Central memory CD8-positive, alpha-beta T cell (primary cell): ENCODE measurements at places on chromosomes 4 and X.

- no peak for DNase-seq
These were observed 556.5 kb downstream of the IL1RAPL1 start for GRCh38 chrX:29143756-29144155.

DNA sequence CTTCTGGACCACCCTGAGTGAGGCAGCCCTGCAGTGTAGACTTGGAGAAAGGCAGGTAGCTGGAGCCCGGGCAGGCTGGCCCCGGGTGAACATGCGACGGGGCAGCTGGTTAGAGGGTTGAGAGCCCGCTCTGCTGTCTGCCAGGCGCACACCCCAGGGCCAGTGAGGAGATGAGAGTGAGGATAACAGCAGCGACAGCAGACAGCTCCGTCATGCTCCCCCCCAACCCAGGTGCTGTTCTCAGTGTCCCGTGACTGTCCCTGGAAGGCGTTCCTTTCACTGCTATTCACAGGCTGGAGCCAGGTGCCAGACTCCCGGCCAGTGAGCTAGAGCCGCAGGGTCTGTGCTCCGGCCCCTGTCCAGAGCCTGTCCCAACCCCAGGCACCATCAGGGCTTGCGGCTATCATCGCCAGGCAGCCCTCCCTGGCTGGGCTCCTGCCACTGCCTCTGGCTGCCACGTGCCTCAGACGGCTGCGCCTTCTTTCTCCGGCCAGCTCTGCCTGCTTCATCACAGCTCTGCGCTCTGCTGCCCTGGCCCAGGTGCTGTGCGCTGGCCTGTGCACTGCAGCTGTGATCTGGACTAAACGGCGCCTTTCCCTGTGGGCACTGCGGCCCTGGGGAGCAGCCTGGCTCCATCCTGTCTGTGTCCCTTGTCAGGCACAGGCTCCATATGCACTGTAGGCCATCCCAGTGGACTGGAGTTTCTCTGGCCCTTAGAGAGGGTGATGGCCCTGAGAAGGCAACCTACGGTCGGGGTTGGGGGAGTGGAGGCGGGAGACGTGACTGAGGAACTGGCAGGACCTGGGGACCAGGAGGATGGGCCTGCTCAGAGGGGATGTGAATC is 19.8 kb downstream of the NSG1 start:
- DNase-seq, result no peak

- DNase-seq, result no peak
These were observed 9.6 kb downstream of the DRP2 start for GRCh38 chrX:101229170-101229569.

GRCh38 chr4:105140684-105141490 is 5.8 kb upstream of the TET2 start:
- peak; percentile 20 for DNase-seq

- no peak for DNase-seq
These were observed 14.1 kb upstream of the RHOXF2 start for GRCh38 chrX:120144178-120144844.

DNA sequence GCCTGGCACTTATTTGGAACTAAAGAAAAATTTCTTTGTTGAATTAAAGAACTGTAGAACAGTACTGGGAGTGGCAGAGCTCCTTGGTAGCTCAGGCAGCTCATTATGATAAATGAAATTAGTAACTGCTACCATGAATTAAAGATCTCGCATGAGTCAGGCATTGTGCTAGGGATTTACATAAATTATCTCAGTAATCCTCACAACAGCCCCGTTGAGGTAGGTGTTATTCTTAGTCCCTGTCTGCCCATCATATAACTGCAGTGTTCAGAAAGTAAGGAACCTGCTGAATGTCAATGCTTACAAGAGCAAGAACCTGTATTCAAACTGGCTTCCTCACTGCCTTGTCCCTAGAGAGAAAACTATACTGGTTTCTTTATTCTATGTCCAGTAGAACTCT is 108.3 kb downstream of the NLGN4X start:
- no peak for DNase-seq

DNA sequence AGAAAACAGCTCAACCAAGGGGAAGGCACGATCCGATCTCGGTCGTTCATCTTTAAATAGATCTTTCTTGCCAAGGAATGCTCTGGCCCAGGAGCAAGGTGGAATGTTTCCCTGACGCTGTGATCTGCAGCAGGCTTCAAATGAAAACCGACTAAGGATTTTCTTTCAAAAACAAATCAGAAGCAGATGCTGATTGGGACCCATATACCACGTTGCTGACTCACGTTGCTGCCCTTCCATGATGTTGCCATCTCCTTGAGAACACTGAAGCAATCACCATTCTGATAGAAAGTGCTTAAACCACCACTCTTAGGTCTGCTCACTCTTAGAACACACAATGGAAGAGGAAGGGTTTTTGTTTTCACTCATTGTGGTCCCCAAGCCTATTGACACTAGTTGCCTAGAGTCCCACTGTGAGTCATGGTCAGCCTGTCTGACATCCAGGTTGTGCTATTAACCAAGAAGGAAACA is 26.1 kb downstream of the LAMTOR3 start:
- DNase-seq, result no peak

- no peak for DNase-seq
These were observed 448.6 kb downstream of the PCDH18 start for GRCh38 chr4:137083571-137084135.

- no peak for DNase-seq
These were observed 125.0 kb upstream of the SMIM10 start for GRCh38 chrX:134865682-134866255.

GRCh38 chrX:119529345-119530276 is 35.6 kb downstream of the STEEP1 start:
- no peak for DNase-seq

GRCh38 chrX:118839334-118839958 is 15.8 kb downstream of the ZCCHC12 start:
- DNase-seq, result peak; percentile 15

DNA sequence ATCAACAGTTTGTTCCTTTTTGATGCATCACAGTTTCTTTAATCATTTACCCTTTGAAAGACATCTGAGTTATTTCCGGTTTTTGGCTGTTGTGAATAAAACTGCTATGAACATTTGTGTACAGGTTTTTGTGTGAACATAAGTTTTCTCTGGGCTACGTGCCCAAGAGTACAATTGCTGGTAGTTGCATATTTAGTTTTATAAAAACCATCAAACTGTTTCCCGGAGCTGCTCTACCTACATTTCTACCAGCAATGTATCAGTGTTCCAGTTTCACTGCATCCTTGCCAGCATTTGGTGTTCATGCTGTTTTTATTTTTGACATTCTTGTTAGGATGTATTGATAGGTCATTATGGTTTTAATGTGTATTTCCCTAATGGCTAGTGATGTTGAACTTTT is 17.3 kb downstream of the KDM6A start:
- DNase-seq, result no peak

DNA sequence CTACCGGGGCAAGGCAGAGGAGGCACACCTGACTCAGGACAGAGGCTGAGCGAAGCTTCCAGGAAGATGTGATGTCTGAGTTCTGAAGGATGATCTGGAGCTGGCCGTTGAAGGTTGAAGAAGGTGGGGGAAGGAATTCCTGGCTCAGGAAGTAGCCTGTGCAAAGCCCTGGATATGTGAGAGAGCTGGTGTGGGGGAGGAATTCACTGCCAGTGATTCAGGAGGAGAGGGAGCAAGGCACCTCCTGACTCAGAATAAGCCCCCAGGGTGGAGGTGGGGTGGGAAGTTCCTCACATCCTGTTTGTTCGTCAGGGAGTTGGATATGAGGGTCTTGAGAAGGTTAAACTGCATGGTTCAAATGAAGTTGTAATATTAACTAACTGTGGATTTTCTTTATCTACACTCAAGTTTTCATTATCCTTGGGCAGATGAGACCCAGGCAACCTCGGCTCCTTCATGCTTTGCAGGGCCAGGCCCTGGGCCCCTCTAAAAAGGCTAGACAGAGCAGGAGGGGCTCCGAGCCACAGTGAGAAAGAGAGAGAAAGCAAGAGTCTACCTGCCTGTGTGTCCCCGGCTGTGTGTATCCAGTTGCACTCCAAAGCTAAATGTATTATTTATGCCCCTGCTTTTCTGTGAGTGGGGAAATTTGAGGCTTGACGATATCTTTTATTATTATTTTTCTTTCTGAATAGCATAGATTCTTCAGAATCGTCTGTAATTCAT is 7.1 kb downstream of the NHSL2 start:
- DNase-seq, result no peak

DNA sequence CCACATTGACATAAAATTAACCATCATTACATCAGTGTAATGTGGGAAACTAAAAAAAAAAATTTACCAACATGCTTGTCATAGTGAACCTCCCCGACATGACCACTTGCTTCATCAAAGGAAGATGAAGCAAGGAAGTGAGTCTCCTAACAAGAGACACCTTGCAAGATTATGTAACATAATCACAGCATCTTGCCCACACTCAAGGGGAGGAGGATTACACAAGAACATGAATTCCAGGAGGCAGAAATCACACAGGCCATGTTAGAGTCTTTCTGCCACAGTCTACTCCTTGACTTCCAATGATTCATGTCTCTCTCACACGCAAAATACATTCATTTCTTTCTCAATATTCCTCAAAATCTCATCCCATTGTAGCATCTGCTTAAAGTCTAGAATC is 93.3 kb downstream of the AKAP4 start:
- no peak for DNase-seq

GRCh38 chr4:39231660-39232059 is 49.3 kb downstream of the WDR19 start:
- no peak for DNase-seq

- no peak for DNase-seq
These were observed 52.5 kb downstream of the LNX1 start for GRCh38 chr4:53538756-53539155.

- no peak for DNase-seq
These were observed 677.8 kb downstream of the ADGRL3 start for GRCh38 chr4:61877893-61878292.

DNA sequence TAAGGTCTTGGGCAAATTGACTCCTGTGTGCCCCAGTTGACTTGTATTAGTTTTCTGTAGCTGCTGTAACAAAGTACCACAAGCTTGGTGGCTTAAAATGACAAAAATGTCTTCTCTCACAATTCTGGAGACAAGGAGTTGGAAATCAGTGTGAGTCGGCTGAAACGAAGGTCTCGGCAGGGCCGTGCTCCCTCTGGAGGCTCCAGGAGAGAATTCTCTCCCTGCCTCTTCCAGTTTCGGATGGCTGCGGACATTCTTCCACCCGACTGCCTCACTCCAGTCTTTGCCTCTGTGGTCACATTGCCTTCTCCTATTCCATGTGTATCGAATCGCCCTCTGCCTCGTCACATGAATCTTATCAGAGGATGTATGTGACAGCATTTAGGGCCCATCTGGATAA is 66.0 kb upstream of the PHOX2B start:
- DNase-seq, result no peak

DNA sequence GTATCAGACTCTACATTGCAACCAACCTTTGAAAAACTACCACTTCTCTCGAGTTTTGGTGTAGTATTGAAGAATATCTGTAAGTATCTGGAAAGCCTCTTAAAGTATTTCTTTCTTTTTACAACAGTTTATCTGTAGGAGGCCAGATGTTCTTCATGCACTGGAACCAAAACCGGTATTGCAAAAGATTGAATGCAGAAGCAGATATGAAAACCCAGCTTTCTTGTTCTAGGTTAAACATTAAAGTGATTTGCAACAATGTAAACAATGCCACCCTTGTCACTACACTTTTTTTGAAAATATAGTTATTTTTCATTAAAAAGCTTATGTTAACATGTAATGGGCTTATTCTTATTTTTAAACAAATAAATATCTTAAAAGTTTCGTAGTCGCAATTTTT is 27.2 kb downstream of the PLS3 start:
- no peak for DNase-seq

DNA sequence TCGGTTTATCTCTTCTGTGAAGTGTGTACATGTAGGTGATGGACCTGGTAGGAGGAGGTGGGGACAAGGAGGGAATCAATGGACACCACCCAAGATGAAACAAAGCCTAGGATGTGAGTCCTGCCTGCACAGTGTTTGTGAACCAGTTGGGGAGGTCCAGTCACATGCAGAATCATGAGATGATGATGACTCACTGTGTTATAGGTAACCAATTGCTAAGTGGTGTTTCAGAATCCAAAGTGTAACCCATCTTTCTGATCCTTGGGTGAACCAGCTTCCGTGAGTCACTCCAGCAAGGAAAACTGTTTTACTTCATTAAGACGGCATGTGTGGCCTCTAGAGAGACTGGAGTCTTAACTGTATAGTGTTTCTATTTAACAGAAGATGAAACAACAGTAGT is 57.9 kb upstream of the HPF1 start:
- DNase-seq, result no peak

DNA sequence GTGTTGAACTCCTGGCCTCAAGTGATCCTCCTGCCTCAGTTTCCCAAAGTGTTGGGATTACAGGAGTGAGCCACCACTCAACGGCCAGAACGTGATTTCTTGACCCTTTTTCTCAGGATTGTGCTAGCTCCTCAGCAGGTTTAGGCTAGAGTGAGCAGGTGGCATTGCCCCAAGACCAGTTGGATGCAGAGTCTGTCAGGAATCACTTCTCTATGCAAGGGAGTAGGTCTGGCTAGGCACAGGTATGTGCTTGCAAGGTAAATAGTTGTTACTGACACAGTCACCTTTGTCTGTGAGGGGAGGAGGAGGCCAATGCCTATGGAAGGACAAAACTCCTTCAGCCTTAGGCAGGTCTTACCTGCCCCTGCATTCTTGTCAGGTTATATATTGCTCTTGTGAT is 24.2 kb downstream of the SLC25A5 start:
- no peak for DNase-seq
